ENCODE measurements at places on chromosomes 1 and 21.
A peak's percentile ranks its signal among the peaks of the same experiment; 100 is the strongest.

DNA sequence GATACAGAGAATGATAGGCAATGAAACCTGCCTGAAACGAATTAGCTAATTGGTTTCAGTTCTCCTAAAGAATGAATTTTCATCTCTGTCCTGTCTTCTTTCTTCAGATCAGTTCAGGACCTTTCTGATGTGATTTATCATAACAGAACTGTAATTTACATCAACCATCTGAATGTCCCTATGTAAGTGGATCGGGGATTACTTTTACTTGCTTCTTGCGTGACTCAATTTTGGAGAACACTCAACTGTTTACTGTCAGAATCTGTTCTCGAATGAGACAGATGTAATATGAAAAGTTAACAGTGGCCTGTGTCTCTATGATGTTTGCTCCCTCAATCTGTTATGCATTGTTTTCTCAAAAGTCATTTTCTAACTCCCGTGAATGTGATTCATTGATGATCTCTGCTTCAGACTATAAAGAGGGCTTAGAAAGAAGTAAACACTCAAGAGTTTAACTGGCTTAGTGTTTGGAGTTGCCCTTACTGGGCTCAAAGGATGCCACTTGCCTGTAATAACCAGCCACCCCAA, 111.0 kb downstream of the GABPA start:
- DNase-seq = no peak

- no peak for DNase-seq
Measured at GRCh38 chr1:117612517-117613248, 6.8 kb downstream of the TENT5C start.

GRCh38 chr1:85450832-85451231, 14.1 kb downstream of the DDAH1 start:
- DNase-seq = no peak

GRCh38 chr1:1068517-1069055, 5.5 kb downstream of the RNF223 start:
- DNase-seq = no peak

- DNase-seq = no peak
Measured at GRCh38 chr1:215466361-215466760, 100.7 kb upstream of the KCTD3 start.

DNA sequence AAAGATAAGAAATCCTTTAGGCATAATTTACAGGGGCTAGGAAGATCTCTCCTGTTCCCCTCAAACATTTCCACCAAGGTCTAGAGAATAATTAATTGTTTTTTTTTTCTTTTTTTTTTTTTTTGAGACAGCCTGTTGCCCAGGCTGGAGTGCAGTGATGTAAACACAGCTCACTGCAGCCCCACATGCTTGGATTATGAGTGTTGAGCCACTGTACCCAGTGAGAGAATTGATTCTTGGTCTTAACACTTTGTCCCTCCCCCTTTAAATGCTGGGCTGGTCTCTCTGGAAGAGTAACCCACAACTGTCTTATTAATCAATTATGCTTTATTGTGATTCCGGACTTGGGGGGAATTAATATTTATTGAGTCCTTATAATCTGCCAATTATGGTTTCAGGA, 33.4 kb downstream of the ATF3 start:
- no peak for DNase-seq

- DNase-seq = no peak
Measured at GRCh38 chr1:23159963-23160877, 8.4 kb downstream of the LUZP1 start.

GRCh38 chr1:103265551-103265950, 157.2 kb upstream of the COL11A1 start:
- DNase-seq = no peak

- DNase-seq = no peak
Measured at GRCh38 chr1:227869279-227869842, 53.9 kb downstream of the PRSS38 start.

DNA sequence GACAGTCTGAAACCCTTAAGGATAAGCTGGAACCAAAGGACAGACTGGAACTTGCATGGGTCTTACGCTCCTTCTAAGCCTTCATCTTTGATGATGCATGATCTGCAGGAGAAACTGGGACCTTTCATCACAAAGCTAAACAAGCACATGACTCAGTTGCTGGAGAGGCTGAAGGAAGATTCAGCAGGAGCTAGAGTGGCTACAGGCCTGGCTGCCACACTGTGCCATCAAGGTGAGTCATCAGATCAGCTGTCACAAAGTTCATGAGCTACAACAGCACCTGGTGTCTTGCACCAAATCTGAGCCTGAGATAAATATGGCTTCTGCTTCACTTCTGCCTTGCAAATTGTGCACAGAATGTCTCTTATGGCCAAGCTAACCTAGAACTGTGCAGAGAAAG, 95.5 kb upstream of the MARK1 start:
- DNase-seq = no peak

DNA sequence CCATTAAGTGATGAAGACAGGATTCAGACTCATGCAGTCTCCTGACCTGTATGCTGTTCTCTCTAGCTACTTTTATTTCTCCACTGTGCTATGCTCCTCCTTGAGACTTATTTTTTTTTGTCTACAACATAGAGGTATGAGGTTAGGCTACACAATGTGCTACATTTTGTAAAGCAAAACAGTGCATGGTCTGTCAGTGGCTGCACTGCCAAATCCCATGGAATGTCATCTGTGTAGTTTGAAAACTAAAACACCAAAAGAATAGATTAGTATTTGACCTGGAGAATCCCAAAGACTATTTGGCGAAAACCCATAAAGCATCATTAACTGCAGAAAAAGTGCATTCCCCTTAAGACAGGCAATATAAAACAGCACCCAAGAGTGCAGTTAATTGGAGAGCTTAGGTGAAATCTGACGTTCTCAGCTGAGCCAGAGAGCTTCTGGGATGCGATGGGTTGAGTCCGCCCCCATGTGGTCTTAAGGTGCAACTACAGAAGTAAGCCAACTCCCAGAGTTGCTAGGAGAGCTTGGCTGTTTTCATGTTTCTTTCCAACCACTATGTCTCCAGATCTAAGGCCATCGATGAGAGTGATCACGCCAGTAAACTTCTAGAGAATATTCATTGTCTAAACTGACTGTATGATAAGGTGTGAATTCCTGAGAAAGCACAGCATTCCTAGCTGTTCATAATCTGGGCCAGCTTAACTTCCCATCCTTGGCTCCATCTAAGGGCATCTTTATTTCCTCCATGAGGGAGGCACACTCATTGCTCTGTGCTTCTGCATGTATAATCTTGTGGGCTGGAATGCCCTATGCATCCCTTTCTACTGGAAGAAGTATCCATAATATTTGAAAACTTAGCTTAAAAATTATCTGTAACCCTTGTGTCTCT, 20.7 kb upstream of the CYP2J2 start:
- peak; percentile 24 for DNase-seq

DNA sequence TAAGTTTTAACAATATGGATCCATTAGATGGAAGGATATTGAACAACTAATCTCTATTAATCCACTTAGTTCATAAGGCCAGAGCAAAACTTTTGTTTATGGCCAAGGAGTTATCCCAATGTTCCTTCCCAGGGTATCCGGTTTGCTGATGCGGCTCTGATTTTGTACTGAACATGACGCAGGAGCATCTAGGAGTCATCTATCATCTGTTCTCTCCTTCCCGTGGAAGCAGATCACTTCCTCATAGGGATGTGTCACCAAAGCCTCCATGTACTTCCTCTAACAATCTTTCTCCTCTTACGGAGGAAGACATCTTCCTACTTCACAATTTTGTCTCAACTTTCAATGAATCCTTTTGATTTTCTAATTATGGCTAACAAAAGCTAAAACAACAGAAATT, 206.6 kb downstream of the APP start:
- no peak for DNase-seq

- no peak for DNase-seq
Measured at GRCh38 chr1:229192853-229193252, 78.1 kb upstream of the RAB4A start.

GRCh38 chr21:14452727-14453241, 69.8 kb upstream of the HSPA13 start:
- DNase-seq = no peak

GRCh38 chr1:87805666-87806378, 477.1 kb downstream of the LMO4 start:
- DNase-seq = no peak

DNA sequence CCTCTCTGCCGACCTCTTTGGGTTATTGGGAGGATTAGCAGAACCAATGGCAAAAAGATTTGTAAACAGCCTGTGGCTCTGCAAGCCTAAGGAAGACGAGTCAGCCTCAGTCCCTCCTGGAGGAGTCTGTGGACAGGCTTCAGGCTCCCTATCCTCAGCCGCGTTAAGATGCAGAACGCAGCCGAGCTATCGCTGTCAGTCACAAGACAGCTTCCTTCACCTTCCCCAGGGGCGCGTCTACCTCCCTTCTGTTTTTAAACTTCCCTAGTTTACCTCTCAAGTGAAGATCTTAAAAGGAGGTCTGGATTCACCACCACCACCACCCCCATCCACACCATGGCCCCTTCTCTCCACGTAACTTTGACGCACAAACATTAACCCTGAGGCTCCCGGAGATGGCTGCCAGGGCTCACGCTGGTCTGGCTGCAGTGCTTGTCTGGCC, 738 bp downstream of the CAMK1G start:
- DNase-seq = no peak

DNA sequence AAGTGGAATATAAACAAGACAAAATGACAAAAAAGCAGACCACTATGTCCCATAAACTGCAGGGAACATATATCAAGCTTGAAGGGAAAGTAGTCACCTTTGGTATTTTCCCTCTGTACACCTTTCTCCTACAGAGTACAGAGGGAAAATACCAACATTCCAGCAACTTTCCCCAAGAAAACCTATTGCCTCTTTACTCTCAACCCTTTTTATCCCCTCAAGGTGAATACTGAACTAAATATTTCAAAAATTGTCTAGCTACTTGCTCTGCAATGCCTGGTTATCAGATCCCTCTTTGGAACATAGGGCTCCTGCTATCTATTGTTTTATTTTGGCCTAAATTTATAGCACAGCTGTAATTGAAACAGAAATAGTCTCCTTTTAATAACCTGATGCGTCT, 15.8 kb downstream of the CTXND2 start:
- DNase-seq = no peak

DNA sequence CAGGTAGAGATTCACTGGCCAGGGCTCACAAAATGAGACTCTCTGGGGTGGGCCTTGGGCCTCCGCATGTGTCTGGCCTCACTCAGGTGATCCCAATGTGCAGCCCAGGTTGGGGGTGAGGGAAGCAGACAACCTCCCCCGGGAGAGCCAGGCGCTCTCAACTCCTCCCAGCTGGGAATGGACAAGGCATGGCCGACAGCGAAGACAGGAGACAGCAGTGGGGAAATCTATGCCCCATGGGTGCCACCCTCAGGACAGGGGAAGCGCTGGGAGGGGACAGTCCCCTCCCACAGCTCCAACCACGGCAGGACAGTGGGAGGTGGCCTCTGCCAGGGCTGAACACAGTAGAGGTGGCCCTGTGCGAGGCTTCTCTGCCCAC, 47.7 kb downstream of the PRDM15 start:
- no peak for DNase-seq

GRCh38 chr1:167641786-167642500, 11.9 kb downstream of the RCSD1 start:
- no peak for DNase-seq

GRCh38 chr1:150791585-150791984, 16.5 kb downstream of the CTSK start:
- no peak for DNase-seq

GRCh38 chr1:230507666-230508402, 81.7 kb upstream of the PGBD5 start:
- DNase-seq = no peak

GRCh38 chr1:164780863-164781262, 221.9 kb downstream of the PBX1 start:
- DNase-seq = no peak

DNA sequence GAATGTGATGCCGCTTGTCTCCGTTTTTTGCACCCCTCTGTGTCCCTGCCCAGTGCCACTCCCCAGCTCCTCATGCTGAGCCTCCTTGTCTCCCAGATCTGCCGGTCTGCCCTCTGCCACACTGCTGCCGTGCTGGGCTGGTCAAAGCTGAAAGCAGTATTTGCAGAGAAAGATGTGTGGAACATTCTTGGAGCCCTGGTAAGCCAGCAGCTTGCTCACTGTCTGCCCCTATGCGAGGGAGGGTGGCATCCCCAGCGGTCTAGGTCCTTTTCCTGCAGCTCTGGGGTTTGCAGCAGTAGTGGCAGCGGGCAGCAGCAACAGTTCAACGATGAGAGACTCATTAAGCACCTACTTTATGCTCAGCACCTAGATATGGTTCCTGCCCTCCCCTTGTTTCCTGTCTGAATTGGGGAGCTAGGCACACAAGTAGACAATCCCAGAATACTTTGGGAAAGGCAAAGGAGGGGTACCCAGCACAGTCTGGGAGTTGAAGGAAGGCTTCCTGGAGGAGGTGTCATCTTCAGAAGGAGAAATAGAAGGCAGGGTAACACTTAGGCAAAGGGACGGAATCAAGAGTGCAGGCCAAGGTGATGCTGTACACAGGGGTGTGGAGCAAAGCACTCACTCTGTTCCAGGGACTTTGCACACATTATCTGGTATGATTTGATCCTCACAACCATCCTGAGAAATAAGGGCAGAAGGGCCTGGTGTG, 63.1 kb downstream of the KIF21B start:
- DNase-seq = no peak

DNA sequence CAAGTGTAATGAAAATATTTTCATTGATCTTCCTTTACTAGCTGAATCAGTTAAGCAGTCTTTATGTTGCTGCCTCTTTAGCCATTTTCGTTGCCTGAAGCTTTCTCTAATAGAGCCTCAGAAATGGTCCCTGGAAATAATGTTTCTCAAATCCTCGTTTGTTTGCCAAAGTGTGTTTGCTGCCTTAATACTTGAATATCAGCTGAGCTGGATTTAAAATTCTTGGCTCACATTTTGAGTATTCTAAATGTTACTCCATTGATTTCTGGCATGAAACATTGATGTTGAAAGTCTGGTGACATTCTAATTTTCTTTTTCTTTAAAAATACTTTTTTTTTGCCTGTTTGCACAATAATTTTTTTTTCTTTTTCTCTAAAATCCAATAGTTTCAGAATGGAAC, 84.6 kb upstream of the SERBP1 start:
- no peak for DNase-seq

DNA sequence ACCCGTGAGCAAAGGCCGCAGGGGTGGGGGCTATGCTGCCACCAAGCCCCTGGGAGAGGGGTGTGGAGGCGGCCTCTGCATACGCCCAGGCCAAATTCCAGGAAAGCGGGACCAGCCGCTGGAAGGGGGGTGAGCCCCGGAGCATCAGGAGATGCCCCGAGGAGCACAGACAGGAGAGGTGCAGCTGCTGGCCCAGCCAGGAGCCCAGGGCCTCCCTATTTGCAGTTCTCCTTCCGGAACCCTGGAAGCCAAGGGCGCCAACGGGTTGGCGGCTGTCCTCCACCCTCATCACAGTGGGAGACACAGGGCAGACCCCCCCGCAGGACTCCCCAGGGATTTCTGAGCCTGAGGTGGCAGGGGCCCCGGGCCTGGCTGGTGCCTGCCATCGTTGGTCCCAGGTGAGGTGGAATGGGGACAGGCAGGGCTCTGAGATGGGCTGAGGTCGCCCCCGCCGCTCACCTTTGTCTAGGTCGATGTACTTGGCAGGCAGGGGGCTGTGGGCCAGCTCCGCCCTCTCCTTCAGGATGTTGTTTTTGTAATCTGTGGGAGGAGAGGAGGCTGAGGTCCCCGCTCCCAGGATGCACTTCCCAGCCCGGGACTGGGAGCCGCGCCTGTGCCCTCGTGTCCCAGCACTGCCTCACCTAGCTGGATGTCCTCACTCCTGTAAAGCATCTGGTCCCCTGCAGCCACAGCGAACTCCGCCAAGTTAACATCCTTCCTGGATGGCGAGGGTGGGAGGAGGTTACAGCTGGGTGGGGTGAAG, 4.4 kb upstream of the DVL1 start:
- no peak for DNase-seq
